NB4 (cell line): ENCODE measurements at places on chromosomes 5 and 9.
A peak's percentile ranks its signal among the peaks of the same experiment; 100 is the strongest.

DNA sequence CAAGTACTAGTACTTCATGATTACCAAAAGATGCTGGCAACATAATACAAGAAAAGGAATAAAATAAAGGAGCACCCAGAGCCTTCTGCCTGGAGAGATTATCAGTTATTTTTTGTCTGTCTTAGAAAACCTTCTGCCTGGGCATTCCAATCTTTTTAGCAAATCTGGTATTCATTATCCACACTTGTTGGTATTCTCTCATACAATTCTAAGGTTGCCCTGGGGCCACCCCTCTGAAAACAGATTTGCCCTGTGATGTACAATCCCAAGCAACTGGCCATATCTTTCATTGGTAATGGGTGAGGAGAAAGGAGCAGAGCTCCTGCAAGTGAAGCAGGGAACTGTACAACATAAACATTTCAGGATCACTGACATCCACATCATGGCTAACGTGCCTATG is 47.8 kb downstream of the WDR41 start:
- DNase-seq = no peak

- no peak for DNase-seq
Observed at GRCh38 chr5:79235261-79235633, 684 bp upstream of the JMY start.

GRCh38 chr5:139760066-139761056 is 35.2 kb upstream of the PSD2 start:
- no peak for DNase-seq

DNA sequence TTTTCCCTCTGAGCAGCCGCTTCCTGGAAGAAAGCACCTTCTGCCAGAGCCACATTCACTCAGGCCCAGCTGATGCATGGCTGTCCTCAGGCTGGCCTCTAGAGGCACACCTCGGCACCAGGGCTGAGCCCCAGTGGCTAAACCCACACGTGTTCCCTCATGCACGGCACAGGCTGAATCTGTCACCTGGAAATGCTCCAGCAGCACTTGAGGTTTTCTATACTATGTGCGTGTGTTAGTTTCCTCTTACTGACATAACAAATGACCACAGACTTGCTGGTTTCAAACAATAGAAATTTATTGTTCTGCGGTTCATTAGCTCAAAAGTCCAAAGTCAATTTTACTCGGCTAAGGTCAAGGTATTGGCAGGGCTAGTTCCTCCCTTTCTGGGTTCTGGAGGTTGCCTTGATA is 141.4 kb downstream of the LRRC70 start:
- peak; percentile 17 for DNase-seq

- no peak for DNase-seq
Observed at GRCh38 chr5:111813537-111813936, 56.5 kb upstream of the NREP start.

DNA sequence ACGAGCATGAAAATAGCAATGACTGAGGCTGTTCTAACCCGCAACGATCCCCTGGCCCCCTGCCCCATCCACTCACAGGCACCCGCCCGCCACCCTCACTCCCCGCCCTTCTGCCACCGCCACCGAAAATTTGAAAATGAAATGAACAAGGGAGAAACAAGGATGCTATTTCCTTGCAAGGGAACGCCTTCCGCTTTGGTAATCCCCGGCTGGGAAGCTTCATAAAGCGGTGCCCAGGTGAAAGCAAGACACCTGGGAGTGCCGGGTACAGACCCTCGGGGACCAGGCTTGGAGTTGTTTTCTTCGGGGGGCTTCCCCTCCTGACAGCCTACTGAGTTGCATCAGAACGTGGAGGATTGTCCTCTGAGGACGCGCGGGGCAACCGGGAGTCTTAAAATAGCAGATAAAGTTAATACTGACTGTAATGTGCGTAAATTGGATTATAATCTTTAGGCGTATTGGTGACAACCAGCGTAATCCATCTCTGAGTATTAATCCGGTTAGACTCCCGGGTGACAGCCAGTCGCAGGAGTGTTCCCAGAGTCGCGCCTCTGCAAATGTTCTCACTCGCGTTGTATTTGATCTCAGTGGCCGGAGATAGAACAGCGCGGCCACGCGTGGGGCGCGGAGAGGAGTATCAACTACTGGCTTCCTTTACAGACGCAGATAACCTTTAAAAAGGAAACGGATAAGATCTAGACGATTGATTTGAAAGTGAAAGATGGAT is 885 bp upstream of the MLLT3 start:
- DNase-seq = peak; percentile 57

GRCh38 chr9:4792054-4792571 is 631 bp upstream of the RCL1 start:
- DNase-seq = no peak
